ENCODE measurements at places on chromosomes 3 and 15. TPM values are rescaled to one million over a fixed set of nuclear protein-coding genes. Genes with fewer than 3 reads are reported as not detected.

DNA sequence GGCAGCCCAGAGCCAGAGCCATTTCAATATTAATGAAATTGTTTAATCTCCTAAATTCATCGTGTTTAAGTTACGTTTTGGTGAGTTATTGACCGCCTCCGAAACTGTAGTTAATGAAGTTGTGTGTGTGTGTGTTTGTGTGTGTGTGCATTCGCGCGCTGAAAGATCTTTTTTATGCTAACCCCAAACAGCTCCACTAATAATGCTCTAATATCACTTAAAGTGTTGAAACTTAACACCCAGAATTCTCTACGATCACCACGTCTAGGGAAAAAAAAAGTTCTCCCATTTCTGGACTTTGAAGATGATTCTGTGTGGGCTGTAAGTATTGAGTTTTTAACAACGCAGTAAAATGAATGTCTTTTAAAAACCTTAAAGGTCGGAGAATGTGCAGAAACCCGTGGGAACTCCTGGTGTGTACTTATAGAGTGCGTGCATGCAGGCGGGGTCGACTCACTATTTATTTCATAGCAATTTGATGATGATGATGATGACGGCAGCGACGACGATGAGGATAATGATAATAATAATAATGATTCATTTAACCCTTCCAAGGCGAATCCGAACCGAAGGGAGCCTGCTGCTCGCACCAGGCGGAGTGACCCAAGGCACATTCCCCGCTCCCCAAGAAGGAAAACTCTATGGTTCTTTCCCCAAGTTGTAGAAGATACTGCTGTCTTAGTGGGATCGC, 1.4 kb upstream of the FOXB1 start:
- DNase-seq: no peak

Gene CLDN1
- 0.78 TPM for total RNA-seq

DNA sequence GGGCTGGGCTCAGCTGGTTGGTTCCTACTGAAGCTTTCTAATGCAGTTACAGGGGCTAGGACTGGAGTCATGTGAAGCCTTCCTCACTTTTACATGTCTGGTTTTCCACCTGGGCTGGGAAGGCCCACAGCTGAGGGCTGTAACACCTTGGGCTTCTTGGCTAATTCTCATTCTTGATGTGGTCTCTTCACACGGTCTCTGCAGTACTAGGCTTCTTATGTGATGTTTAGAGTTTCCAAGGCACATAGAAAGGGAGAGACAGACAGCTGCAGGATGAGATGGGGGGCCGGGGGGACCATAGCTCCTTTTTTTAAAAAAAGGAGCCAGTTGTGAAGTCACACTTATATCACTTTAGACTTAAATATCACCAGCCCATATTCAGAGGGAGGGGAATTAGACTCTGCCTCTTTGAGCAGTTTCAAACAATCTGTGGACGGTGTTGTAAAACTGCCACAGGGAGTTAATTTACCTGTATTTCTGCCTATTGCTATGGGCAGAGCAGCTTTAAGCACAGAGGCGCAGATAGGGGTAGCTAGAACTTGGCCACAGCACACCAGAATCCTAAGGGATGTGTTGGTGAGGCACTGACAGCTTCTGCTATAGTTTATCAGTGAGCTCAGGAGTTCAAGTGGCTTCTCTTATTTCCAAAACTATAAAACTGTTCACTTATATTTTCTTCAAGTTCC, 46.7 kb downstream of the NKIRAS1 start:
- DNase-seq: no peak

DNA sequence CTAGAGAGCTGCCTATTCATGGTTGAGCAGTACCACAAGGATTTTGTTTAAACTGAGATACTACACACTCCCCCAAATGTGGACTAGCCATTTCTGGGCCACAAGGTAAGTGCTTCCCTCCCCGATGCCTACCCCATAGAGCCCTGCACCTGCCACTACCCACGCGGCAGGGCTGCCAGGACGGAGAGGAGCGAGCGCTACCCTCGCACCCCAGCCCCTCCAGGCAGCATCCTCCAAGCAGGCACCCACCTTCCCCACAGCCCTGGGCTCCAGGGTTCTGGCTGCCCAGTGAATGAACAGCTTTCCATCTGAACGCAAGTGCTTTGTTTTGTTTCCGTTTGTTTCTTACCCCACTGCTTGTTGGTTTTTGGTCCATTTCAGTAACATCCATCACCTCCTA, 59.2 kb downstream of the CHDH start:
- no peak for DNase-seq

- no peak for DNase-seq
Measured at GRCh38 chr15:61974759-61975158, 85.5 kb downstream of the VPS13C start.

Gene MYH15
- 0.46 TPM for total RNA-seq

GRCh38 chr3:155805204-155805801, 775 bp downstream of the C3orf33 start:
- DNase-seq: peak; percentile 70

DNA sequence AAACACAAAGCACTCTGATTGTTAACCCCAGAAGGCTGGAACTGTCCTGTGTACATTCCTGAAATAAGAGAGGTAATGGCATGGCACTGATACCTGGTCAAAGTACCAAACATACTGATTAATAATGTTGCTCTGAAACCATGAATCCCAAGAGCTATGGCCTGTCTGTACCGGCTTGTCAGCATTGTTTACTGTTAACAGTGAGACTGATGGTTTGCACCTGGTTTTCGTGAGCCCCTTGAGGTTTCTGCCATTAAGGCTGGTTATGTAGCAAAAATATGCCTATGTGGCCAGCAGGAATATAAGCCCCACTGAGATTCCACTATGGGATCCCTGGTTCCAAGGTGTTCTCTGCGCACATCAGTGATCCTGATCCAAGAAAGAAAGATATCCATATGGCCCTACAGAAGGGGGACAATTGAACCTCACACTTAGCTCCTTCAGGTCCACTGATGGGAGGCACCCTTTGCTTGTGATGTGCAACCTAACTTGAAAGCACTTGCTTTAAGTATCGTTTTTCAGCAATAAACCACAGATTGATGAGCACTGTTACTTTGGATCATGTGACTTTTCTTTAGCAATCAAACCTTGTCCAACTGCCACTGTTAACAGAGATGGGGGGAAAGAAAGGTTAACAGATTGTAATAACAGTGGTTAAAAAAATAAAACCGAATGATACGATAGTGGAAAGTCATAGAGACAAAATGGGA, 65.2 kb downstream of the TBL1XR1 start:
- no peak for DNase-seq

- DNase-seq: peak; percentile 60
Measured at GRCh38 chr3:129794311-129795185, 99.0 kb downstream of the TMCC1 start.

DNA sequence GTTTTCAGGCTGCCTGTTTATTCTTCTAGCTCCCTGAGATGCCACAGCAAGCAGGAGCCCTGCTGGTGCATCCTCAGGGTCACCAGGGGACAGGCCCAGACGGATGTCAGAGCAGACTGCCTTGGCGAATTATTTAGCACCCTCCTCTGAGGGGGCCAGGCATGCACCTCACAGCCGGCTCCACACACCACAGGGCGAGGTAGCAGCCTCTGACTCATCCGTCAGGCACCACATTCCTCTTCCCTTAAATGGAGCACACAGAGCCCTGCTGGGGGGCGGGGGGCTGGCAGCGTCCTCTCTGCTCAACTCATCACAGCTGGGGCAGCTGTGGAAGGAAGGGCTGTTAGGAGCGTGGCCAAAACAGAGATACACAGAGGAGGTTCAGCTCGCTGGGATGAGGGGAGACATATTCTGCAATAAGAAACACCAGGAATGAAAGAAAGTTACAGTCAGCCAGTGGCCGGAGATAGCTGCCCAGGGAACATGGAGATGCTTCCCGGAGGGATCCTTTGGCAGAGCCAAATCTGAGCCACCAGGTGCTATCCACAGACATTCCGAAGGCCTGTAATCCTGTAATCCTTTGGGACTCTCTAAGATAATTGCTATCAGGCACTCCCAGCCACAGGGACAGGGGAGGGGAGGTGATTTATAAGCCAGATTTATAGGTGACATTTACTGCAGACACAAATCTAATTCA, 13.9 kb upstream of the PRICKLE2 start:
- DNase-seq: peak; percentile 29

GRCh38 chr3:120469882-120470301, 19.1 kb upstream of the FSTL1 start:
- no peak for DNase-seq

DNA sequence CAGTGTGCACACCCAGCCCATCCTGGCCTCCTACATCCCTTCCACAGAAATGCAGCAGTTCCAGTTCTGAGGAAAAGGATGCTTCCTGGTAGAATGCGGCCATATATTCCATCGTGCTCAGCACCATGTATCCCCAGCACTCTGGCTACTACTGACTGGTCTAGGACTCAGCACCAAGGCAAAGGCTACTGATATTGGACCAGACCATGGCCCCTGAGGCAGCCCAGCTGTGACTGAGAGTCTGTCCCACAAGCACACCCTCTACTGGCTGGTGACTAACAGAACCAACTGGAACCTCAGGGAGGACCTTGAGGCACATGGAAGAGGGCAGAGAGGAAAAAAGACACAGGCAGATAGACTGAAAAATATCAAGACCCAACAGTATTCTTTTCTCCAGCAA, 30.0 kb downstream of the TARS3 start:
- no peak for DNase-seq

DNA sequence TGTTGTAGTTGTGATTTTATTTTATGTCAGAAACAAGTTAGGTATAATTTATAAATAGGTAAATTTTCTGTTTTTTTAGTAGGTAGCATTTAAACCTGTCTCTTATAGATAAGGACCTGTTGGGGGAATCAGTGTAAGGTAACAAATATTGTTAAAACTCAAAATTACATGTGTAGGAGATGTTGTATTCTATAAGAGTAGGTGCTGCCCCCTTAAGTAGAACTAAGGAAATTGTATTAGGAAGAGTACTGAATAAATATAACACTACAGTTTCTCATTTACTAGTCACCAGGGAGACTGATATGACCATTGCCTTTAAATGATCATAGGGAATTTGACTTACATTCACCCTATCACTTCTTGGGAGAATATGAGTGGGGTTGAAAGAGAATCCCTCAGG, 31.2 kb downstream of the SLC25A36 start:
- no peak for DNase-seq

GRCh38 chr3:149207475-149207874, 14.2 kb downstream of the CP start:
- DNase-seq: no peak

DNA sequence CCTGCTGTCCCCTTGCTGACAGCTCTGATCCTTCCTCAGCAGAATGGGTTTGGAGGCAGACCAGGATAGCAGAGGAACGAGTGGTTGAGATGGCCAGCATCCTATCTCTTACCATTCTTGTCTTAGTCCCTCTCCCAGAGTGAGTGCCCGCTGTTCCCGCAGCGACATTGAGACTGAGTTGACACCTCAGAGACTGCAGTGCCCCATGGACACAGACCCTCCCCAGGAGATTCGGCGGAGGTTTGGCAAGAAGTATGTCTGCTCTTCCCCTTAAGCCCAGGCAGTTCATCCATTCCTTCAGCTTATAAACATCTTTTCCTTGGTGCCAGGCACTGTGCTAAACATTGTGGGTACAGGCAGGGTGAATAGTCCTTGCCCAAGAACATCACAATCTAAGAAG, 21.2 kb downstream of the DUOX1 start:
- no peak for DNase-seq

DNA sequence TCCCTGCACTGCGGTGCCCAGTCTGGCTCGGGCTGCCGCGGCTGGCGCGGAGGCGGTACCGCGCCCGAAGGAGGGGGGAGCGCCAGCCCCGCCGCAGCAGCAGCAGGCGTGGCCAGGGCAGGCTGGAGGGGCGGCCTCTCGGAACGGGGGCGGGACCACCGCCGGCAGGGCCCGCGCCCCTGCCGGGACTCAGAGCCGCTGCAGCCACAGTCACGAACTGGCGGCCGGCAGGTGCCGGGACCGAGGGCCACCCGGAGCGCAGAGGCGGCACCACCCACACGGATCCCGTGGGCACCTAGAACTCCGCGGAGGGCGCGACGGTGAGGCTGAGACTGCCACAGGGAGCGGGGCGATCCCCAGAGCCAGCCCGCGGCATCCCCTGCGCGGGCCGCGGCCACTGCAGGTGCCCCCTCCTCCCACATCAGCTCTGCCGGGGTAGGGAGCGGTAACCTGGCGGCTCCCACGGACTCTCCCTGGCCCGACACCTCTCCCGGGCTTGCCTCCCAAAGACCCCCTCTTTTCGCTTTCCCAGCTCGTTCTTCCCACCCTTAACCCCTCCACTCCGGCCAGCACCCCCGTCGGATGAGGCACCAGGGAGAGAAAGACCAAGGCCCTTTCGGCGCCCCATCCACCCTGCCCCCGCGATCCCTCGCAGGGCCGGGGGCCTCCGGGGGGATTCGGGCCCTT, at the start of gene VWA5B2:
Gene VWA5B2, plus strand, starts transcription at position 192 of the 687 bp plus-strand sequence. CDS start 944 bp downstream, outside the sequence.
- peak; percentile 67 for DNase-seq

Gene SHC4
- 0.43 TPM for total RNA-seq

DNA sequence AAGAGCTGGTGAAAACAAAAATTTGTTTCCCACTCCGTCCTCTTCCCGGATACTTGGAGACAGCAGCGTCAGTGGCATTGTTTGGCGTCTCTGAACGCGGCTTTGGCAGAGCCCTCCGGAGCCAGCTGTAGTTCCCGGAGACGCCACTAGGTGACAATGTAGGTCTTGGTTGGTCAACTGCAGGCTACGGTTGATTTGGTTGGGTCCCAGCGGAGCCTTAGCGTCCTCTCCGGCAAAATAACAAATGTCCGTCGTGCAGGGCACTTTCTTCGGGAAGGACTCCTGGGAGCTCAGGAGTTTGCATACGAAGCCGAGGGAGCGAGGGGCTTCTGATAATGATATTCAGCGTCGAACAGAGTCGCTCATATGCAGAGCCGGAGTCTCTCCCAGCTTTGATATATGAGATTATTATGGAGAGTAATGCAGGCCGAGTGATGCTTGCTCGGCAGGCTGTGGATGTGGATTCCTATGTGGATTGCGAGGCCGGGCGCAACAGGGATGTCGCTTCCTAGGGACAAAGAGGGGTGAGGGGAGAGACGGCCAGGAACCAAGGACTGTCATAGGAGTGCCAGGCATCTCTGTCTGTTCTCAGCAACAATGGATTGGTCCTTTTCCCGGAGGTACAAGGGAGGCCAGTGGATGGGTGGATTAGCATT, 74.8 kb downstream of the IL20RB start:
- peak; percentile 70 for DNase-seq

GRCh38 chr3:140007911-140008869, 73.2 kb downstream of the CLSTN2 start:
- no peak for DNase-seq

Gene ST8SIA2
- total RNA-seq: 0.44 TPM

Gene FBXO40
- total RNA-seq: not detected

GRCh38 chr3:52185311-52185710, 12.6 kb upstream of the ALAS1 start:
- no peak for DNase-seq

- peak; percentile 10 for DNase-seq
Measured at GRCh38 chr3:70273492-70273891, 38.9 kb downstream of the MDFIC2 start.

Gene SKOR1
- total RNA-seq: 0.63 TPM
